ENCODE measurements at places on chromosomes 5 and 9.

GRCh38 chr9:72658703-72659102 lies 137.3 kb downstream of the TMC1 start:
- DNase-seq: no peak

- DNase-seq: no peak
Measured at GRCh38 chr5:178762391-178762790, 31.9 kb upstream of the ZNF354A start.

- no peak for DNase-seq
Measured at GRCh38 chr5:13316176-13316575, 628.3 kb downstream of the DNAH5 start.

DNA sequence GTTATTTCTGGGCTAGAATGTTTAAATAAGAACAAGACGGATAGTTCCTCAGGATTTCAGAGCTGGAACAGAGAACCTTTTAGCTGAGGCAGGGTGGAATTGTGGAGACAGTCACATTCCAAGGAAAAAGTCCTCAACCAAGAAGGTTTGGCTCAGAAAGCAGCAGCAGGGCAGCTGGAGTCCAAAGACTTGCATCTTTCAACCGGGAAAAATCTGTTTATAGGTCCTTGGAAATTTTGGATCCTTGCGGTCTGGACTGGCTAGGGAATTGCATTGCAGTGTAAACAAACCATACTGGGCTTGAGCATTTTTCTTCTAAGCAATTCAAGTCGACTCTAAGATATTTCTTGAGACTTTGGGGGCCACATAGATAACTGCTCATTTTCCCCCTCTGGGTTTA lies 40.8 kb upstream of the HMHB1 start:
- no peak for DNase-seq

DNA sequence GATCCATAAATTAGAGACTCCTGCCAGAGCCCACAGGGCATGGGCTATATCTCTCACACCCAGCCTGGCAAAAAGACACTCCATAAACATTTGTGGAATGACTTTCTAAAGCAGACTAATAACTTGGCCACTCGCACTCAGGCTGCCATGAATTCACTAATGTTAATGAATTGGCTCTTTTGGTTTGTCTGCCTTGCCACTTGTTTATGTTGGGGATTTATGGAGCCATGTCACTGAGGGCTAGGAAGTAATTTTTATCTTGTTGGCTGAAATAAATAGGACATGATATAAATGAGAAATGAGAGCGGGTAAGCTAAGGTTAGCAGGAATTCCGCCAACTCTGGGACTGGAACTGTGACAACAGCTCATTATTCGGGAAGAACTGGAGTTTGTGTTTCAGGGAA lies 55.2 kb downstream of the DROSHA start:
- no peak for DNase-seq

GRCh38 chr9:84000186-84000585 lies 19.6 kb downstream of the RMI1 start:
- no peak for DNase-seq
